ENCODE measurements at places on chromosomes 6 and 20. TPM values are rescaled to one million over a fixed set of nuclear protein-coding genes. Genes with fewer than 3 reads are reported as not detected.

Gene PARD6B
- total RNA-seq, result 0.52 TPM

Gene PNLDC1
- 0.65 TPM for total RNA-seq

Gene HLA-DOA
- total RNA-seq, result 0.11 TPM

Gene BCAS4
- 5.5 TPM for total RNA-seq

Gene ZNF334
- 6.9 TPM for total RNA-seq

Gene EBF4
- 0.76 TPM for total RNA-seq

Gene STK4
- total RNA-seq, result 26.5 TPM

Gene PRL
- 0.11 TPM for total RNA-seq

Gene ENPP4
- 1.6 TPM for total RNA-seq

Gene SCRT2
- not detected for total RNA-seq

Gene PRR18
- not detected for total RNA-seq

Gene COL12A1
- total RNA-seq, result 4,738 TPM

Gene SLC17A1
- total RNA-seq, result not detected

Gene DNAH8
- under 0.01 TPM for total RNA-seq

Gene VSX1
- not detected for total RNA-seq

Gene TP53TG5
- not detected for total RNA-seq

Gene SMPDL3A
- 15.1 TPM for total RNA-seq

Gene CRISP2
- not detected for total RNA-seq

Gene CGA
- not detected for total RNA-seq

Gene CAGE1
- under 0.01 TPM for total RNA-seq

Gene CHRNA4
- not detected for total RNA-seq

Gene GPLD1
- 2.2 TPM for total RNA-seq

Gene CSE1L
- 73.8 TPM for total RNA-seq

Gene RCAN2
- 2.1 TPM for total RNA-seq

Gene TAGAP
- total RNA-seq, result 0.11 TPM

Gene SLC13A3
- 1.6 TPM for total RNA-seq

Gene MMP24
- 1.4 TPM for total RNA-seq

Gene RIPPLY2
- total RNA-seq, result under 0.01 TPM

Gene CRIP3
- not detected for total RNA-seq

Gene NKAIN4
- total RNA-seq, result not detected

Gene CST4
- total RNA-seq, result not detected

Gene ADGB
- total RNA-seq, result not detected

Gene KHDC1L
- total RNA-seq, result 0.26 TPM

Gene BMP5
- 0.13 TPM for total RNA-seq

Gene EPPIN
- total RNA-seq, result not detected

Gene SNAI1
- 4.6 TPM for total RNA-seq

Gene RAB44
- total RNA-seq, result 0.13 TPM

Gene EDN1
- 0.65 TPM for total RNA-seq

Gene HLA-G
- 0.13 TPM for total RNA-seq

Gene DSP
- 1.3 TPM for total RNA-seq

Gene STK35
- 16.4 TPM for total RNA-seq

Gene SLC17A9
- total RNA-seq, result 6.9 TPM

Gene TMEM170B
- total RNA-seq, result 2.5 TPM

Gene ENPP5
- total RNA-seq, result 0.13 TPM

Gene NKAPL
- total RNA-seq, result 0.78 TPM

Gene TMC2
- total RNA-seq, result not detected

Gene PCSK2
- not detected for total RNA-seq

Gene VGLL2
- not detected for total RNA-seq

Gene BFSP1
- 1.3 TPM for total RNA-seq

Gene ISM1
- total RNA-seq, result 32.1 TPM

Gene TPD52L2
- total RNA-seq, result 159 TPM

Gene ECT2L
- 0.11 TPM for total RNA-seq

Gene CRNKL1
- 42.2 TPM for total RNA-seq

Gene PXMP4
- total RNA-seq, result 8.9 TPM

Measured in articular chondrocyte of knee joint (primary cell).